ENCODE measurements at places on chromosomes 2 and 18. TPM values are rescaled to one million over a fixed set of nuclear protein-coding genes. Genes with fewer than 3 reads are reported as not detected.

GRCh38 chr18:66971960-66972359 is 368.1 kb upstream of the CDH19 start:
- no peak overlapping the region for H3K27ac ChIP-seq
- H3K4me3 ChIP-seq, result no peak overlapping the region
- no peaks in the 10 kb centered on the region for H3K27me3 ChIP-seq
- H3K4me1 ChIP-seq, result no peaks in the 10 kb centered on the region
- no peaks in the 10 kb centered on the region for H3K36me3 ChIP-seq
- no peak for DNase-seq

Gene SIX2
- 7.4 TPM for total RNA-seq

Gene NCKAP5
- total RNA-seq, result 2.7 TPM

DNA sequence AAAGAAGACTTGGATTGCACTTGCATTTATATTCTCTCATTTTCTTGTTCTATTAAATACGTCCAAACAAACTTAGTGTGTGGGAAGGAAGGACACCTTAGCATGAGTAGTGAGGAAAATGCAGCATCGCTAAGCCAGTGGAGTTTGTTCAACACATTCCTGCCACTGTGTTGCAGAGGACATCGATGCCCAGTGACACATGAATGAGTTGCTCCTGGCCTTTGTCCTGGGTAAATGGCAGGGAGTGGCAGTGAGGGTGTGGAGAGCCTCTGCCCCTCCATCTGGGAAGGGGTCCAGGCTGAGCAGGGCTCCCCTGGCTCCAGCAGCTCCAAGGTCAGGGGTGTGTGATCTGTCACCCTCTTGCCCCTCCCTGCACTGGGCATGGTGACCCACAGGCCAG is 75.9 kb downstream of the CABLES1 start:
- peaks cover 8% of the 10 kb centered on the region for H3K4me1 ChIP-seq
- H3K27me3 ChIP-seq, result no peaks in the 10 kb centered on the region
- no peak overlapping the region for H3K4me3 ChIP-seq
- no peak for DNase-seq
- no peaks in the 10 kb centered on the region for H3K36me3 ChIP-seq

Gene RNU2-63P
- total RNA-seq, result 6.6 TPM

All from astrocyte (in vitro differentiated cells and primary cell).